ENCODE measurements at places on chromosomes 7 and 10. TPM values are rescaled to one million over a fixed set of nuclear protein-coding genes. Genes with fewer than 3 reads are reported as not detected.

DNA sequence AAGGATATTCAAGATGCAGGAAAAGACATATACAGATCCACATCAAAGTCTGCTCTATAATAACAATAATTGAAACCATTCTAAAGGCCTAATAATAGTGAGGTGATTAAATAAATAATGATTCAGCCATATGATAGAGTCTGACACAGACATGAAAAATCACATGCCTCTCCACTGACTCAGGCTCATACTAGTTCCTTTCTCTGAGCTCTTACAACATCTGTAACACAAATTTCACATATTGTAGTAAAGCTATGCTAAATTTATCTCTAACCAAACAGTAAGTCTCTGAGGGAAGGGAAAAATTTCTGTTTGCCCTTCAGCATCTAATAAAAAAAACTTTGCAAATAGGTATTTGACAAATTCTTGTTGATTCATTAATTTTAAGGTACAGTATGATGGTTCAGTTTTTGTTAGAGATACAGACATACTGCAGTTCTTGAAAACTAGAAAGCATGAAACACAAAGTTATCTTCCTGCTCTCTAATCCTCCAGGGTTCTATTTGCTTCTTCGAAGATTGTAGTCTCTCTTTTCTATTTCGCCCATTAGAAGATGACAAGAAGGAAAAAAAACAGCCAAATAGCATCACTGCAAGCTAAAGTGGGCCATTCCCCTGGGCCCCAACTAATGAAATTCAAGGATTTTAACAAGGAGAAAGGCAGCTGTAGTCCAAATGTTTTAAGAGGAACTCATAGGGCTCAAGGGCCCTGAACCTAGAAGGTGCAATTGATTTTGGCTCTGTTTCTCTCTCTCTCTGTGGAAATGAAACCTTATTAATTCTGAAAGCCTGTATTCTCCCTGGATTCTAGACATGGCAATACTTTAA lies 53.9 kb downstream of the CUBN start:
- DNase-seq, result no peak

PTPN20 gene
- total RNA-seq, result 0.08 TPM

FAM25A gene
- not detected for total RNA-seq

IL15RA gene
- 8.4 TPM for total RNA-seq

GRCh38 chr7:66100408-66101050 lies 14.1 kb upstream of the CRCP start:
- DNase-seq, result no peak

SLC29A4 gene
- total RNA-seq, result 2.9 TPM

GRCh38 chr10:12200850-12201249 lies 4.9 kb downstream of the CDC123 start:
- DNase-seq, result no peak

LIPJ gene
- total RNA-seq, result 0.08 TPM

GRCh38 chr7:111980725-111981124 lies 225.5 kb downstream of the DOCK4 start:
- no peak for DNase-seq

GRCh38 chr7:158911145-158911544 lies 54.8 kb downstream of the DYNC2I1 start:
- DNase-seq, result no peak

- DNase-seq, result peak; percentile 37
Measured at GRCh38 chr10:483261-483660, 206.2 kb downstream of the DIP2C start.

DNA sequence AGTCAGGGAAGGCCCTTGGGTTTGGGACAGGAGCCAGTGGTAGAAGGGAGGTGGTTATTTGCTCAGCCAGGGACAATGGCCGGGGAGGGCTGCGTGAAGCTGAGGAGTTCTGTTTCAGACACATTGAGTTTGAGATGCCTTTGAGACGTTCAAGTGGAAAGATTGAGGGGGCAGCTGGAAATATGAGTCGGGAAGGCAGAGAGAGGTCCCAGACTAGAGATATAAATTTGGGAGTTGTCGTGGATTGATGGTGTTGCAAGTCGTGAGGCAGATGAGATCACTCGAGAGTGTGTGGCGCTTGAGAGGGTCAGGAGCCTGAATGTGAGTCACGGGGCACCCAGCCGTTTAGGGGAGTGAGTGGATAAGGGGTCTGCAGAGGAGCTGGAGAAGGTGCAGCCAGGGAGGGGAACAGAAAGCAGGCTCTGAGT lies 73.3 kb downstream of the ZMIZ1 start:
- no peak for DNase-seq

CYP3A4 gene
- 1,005 TPM for total RNA-seq

EDRF1 gene
- 5.7 TPM for total RNA-seq

GPNMB gene
- 5.0 TPM for total RNA-seq

DNA sequence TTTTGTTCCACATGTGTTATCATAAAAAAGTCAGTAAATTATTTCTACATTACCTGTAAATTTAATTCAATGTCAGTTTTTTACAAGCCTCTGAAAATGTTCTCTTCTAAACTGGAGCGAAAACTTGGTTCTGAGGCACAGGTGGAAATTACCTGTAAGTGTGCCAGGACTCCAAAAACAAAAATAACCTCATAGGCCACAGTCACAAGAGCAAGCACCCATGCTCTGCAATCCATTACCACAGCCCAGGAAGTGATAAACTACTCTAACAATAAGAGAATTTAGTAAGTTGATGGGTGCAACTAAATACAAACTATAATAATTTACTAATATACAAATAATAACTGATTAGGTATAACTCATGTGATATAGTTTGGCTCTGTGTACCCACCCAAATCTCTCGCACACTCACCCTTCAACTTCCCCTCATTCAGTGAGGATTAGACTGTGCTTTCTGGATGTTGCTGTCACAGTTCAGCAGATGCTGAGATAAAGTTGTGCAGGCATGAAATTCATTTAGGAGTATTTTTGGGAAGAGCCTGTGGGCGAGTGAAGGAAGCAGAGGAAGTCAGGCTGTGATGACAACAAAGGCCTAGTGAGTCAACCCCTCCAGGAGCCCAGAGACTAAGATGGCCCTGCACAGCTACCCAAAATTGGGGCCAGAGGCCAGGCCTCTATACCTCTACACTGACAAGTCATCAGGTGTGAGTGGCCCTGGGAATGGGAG lies 16.3 kb upstream of the GIMAP6 start:
- DNase-seq, result no peak

DNA sequence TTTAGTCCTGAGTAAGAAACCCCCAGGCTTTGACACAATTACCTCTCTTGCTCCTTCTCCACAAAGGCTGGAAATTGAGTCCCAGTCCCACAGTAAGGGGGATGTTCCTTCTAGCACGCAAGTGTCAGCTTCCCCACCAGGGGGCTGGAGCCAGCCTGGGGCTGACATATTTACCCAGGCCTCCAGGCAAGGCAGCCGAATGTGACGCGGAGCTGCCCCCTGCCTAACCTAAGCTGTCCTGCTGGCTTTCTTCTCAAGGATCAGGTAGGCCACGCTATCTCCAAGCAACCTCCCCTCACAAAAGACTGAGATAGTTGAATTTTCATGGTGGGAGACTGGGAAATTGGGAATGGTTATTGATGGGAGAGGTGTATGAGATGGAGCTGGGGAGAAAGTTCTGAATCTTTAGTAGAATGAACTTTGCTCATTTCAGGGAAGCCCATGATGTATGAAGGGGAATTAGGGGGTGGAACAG lies 19.2 kb upstream of the BMPER start:
- no peak for DNase-seq

- DNase-seq, result no peak
Measured at GRCh38 chr10:111078505-111079185, 1.8 kb downstream of the ADRA2A start.

- DNase-seq, result peak; percentile 86
Measured at GRCh38 chr10:22086730-22087401, 83.3 kb upstream of the DNAJC1 start.

BPGM gene
- total RNA-seq, result 5.9 TPM

- DNase-seq, result peak; percentile 8
Measured at GRCh38 chr10:70769121-70769520, 16.1 kb downstream of the TBATA start.

ADCY1 gene
- total RNA-seq, result 12.8 TPM

GRCh38 chr7:37439653-37440026 lies 9.0 kb downstream of the ELMO1 start:
- no peak for DNase-seq

FAM25C gene
- not detected for total RNA-seq

- no peak for DNase-seq
Measured at GRCh38 chr10:110421512-110422138, 76.1 kb upstream of the DUSP5 start.

- no peak for DNase-seq
Measured at GRCh38 chr10:51892965-51893658, 193.7 kb upstream of the CSTF2T start.

BUD23 gene
- total RNA-seq, result 28.2 TPM

HOXA9 gene
- total RNA-seq, result not detected

DNA sequence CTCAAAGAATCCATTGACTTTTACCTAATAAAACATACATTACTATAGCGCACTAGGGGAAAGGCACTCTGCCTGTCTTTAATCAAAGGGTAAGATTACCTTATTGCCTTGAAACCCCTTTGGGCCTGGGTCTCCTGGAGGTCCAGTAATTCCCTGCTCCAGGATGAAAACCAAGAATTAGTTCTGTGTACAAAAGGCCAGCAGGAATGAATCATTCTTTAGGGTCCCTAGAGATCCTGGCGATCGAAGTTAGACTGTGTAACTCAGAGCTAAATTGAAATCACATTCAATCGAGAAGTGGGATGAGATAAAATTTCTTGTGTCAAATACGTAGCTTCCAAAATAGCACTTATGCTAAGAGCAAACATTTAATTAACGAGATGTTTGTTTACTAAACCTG lies 29.8 kb downstream of the COL28A1 start:
- DNase-seq, result no peak

CALHM3 gene
- total RNA-seq, result not detected

SAP25 gene
- total RNA-seq, result 0.86 TPM

COL13A1 gene
- 0.48 TPM for total RNA-seq

DNA sequence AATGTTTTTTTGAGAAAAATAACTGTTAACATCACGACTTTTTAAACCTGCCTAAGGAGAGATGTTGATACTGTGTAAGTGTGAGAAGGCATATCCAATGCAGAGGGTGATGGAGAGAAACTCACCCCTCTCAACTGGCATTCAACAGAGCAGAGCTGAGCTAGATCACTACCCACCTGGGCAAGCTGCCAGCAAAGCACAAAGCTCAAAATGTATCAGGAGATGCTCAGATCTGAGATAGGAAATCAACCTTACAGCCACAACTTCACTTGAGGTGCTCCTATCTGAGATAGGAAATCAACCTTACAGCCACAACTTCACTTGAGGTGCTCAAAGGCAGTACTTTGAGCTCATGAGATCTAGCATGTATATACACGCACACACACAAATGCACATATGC lies 151.5 kb upstream of the PDE1C start:
- DNase-seq, result no peak

DNA sequence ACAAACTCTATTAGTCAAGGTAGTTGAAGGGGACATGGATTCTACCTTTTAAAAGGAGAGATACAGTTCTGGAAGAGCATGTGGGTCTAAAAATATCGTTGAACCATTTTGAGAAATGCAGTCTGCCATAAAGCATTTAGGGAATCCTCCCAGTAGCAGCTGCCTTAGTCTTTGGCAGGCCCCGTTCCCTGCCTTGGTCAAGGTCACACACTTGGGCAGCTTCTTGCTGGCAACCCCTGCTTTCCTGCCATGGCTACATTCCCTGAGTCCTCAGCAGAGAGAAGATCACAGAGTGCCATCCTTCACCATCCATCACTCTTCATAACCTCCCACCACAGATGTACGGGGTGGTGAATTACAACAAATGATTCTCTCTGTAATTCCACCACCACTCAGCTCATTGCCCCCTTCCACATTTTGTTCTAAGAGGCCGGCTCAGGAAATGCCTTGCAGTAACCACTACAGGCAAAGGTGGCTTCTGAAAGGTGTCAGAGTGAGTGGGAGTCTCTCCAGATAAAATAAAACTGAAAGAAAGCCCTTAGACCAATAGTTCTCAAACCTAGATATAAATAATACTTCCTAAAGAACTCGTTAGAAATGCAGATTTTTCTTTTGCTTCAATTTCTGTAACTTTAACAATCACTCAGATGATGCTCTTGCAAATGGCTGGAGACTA lies 121.4 kb upstream of the STK17A start:
- DNase-seq, result no peak

TMEM273 gene
- 1.9 TPM for total RNA-seq

GRCh38 chr10:98488669-98489430 lies 42.1 kb upstream of the HPS1 start:
- DNase-seq, result no peak

NACAD gene
- 0.05 TPM for total RNA-seq

Data from left lobe of liver (tissue), 2 donors.